ENCODE measurements at places on chromosomes 6 and 20. TPM values are rescaled to one million over a fixed set of nuclear protein-coding genes. Genes with fewer than 3 reads are reported as not detected.
A peak's percentile ranks its signal among the peaks of the same experiment; 100 is the strongest.

DNA sequence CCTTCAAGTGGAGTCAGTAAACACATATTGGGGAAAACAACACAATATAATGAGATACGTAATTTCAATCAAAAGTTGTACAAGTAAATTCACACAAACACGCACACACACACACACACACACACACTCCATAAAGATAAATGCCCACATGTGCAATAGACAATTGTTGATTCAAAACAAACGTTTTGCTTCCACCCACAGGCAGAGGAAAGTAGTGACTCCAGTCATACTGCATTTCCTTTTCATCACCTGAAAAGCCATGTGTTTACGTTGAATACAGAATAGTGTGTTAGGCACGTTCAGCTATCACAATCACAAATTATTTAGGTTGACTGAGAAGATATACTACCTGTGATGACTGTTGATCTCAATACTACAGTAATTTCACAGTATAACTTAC lies 443.8 kb upstream of the MANEA start:
- DNase-seq = no peak

DNA sequence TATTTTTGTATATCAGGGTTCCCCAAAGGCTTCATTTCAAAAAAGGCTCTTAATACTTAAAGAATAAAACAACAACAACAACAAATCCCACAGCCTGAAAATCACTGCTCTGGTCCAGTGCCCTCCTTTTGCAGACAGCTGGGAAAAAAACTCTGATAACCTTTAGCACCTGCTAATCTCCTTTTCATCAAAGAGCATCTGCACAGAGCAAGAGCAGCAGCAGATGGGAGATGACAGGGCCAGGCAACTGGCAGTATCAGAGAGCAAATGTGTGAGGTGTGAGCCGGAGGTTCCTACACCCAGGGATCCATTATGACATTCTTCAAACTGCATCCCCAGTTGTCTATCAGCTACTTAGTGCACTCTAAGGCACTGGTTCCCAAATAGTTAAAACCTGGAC lies 25.7 kb downstream of the TTI1 start:
- no peak for DNase-seq

- no peak for DNase-seq
These were observed 47.1 kb downstream of the PSMG4 start for GRCh38 chr6:3305831-3306230.

DNA sequence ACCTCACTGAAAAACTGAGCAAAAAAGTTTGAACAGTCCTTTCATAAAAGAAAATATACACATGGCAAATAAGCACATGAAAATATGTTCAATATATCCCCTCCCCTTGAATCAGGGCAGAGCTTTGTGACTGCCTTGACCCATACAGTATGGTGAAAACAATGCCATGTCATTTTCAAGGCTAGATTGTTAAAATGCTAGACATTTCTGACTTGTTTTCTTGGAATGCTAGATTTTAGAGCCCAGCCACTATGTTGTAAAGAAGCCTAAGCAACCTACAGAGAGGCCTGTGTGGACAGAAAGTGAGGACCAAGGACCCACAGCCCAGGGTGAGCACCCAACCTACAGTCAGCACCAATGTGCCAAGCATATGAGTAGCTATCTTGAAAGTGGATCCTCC lies 17.1 kb upstream of the ASF1A start:
- no peak for DNase-seq

- DNase-seq = no peak
These were observed 194.0 kb downstream of the SOD2 start for GRCh38 chr6:159499034-159499433.

- no peak for DNase-seq
These were observed 31.5 kb downstream of the PMEPA1 start for GRCh38 chr20:57678340-57678739.

- DNase-seq = no peak
These were observed 4.9 kb downstream of the XPO5 start for GRCh38 chr6:43570876-43571441.

- no peak for DNase-seq
These were observed 9.0 kb downstream of the POLH start for GRCh38 chr6:43584892-43585570.

- DNase-seq = peak; percentile 78
These were observed 677 bp downstream of the NEURL2 start for GRCh38 chr20:45890077-45890984.

GRCh38 chr6:68760485-68760884 lies 125.4 kb downstream of the ADGRB3 start:
- no peak for DNase-seq

DNA sequence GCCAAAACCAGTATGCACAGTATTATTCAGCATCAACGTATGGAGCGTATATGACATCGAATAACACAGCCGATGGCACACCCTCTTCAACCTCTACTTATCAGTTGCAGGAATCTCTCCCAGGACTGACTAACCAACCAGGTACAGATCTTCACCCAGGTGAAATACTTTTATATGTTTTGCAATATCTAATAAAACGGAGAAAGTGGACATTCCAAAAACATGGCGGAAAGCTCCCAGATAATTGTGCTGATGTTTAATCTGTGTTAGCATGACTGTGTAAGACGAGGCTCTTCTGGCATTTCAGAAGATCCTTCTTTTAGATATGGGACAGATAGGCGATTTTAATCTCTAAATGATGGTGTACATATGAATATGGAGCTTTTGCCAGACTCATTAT lies 227.4 kb downstream of the EYA4 start:
- DNase-seq = no peak

The RIMS1 gene
- not detected for total RNA-seq

The POFUT1 gene
- 39.2 TPM for total RNA-seq

The PRSS16 gene
- 0.08 TPM for total RNA-seq

The DNAAF9 gene
- 2.9 TPM for total RNA-seq

The RIPK1 gene
- total RNA-seq = 12.6 TPM

The SS18L1 gene
- 33.4 TPM for total RNA-seq
